ENCODE measurements at places on chromosomes 2 and 18.
A peak's percentile ranks its signal among the peaks of the same experiment; 100 is the strongest.

DNA sequence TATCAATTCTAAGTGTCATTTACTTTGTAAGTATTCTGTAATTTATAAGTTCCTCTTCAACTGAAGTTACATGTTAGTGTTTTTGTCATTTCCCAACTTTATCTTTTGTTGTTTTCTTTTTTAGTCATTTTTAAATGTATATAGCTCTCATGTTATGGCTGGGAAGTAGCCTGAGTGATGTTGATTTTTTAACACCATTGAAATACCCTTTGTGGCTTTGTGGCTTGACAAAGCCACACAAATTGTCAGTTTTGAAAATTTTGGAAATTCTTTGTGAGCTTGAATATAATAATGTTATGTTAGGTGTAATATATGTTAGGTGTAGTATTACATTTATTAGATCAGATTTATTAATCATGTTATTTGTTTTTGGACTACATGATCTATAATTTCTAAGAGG lies 16.7 kb downstream of the DNAJC10 start:
- ATAC-seq, result no peak

DNA sequence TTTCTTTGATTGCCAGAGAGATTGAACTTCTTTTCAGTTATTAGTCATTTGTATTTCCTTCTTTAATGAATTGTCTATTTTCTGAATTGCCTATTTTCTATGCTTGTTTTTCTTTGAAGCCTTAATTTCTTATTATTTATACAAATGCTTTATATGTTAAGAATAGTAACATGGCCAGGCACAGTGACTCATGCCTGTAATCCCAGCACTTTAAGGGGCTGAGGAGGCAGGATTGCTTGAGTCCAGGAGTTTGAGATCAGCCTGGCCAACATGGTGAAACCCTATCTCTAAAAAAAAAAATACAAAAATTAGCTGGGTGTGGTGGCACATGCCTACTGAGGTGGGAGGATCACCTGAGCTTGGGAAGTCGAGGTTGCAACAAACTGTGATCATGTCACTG lies 4.7 kb upstream of the RAB11FIP5 start:
- no peak for ATAC-seq

DNA sequence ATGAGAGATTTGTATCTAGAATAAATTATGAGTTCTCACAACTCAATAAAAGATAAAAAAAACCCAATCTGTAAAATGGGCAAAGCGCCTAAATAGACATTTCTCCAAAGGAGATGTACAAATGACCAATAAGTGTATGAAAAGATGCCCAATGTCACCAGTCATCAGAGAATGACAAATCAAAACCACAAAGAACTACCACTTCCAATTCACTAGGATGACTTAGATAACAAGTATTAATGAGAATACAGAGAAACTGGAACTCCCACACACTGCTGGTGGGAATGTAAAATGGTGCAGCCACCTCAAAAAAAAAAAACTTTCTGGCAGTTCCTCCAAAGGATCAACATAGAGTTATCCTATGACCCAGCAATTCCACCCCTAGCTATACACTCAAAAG lies 17.4 kb upstream of the COL6A3 start:
- ATAC-seq, result no peak

DNA sequence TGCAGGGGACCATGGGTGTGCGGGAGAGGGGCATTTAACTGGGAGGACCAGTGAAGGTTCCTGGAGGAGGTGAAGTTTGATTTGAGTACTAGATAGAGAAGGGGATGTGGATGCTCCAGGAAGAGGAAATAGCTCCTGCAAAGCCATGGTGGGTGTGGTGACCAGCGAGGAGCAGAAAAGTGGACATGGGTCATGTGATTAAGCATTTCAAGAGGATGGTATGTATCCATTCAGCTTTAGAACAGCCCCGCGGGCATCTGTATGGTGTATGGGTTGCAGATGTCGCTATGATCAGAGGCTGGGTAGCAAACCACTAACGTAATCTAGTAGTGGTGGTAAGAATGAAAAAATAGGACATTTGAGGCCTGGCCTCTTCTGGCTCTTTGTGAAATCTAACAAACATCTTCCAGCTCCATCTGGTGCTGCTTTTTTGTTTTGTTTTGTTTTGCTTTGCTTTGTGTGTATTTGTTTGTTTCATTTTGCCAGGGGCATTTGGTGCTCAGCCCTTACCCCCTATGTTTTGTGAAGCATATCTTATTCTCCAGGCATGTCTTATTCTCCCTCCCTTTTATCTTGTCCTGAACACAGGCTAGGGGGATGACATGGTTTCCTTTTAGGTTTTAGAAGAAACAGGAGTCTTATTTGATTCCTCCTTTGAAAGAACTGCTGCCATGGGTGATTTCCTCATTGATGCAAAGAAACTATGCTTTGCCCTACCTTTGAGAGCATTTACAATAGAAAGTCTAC lies 226.1 kb downstream of the LRRTM1 start:
- no peak for ATAC-seq

GRCh38 chr2:168215813-168216212 lies 31.6 kb downstream of the STK39 start:
- no peak for ATAC-seq

- no peak for ATAC-seq
Observed at GRCh38 chr2:233009661-233010060, 3.4 kb downstream of the NGEF start.

GRCh38 chr18:50079571-50080295 lies 115.2 kb downstream of the MYO5B start:
- no peak for ATAC-seq

GRCh38 chr2:49959961-49960553 lies 805.7 kb upstream of the FSHR start:
- ATAC-seq, result no peak

- peak; percentile 44 for ATAC-seq
Observed at GRCh38 chr2:153558247-153558646, 79.7 kb upstream of the RPRM start.

DNA sequence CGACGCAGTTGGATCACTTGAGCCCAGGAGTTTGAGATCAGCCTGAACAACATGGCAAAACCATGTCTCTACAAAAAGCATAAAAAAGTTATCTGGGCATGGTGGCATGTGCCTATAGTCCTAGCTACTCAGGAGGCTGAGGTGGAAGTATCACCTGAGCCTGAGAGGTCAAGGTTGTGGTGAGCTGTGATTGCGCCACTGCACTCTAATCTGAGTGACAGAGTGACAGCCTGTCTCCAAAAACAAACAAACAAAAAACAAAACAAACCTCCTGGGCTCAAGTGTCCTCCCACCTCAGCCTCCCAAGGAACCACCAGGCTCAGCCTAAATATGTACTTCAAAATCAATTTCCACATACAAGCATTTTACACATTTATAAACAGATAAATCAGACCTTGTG lies 83.8 kb downstream of the STRN start:
- ATAC-seq, result no peak

- no peak for ATAC-seq
Observed at GRCh38 chr2:197358931-197359330, 48.4 kb upstream of the ANKRD44 start.

GRCh38 chr2:128172191-128172590 lies 81.2 kb downstream of the UGGT1 start:
- ATAC-seq, result no peak

DNA sequence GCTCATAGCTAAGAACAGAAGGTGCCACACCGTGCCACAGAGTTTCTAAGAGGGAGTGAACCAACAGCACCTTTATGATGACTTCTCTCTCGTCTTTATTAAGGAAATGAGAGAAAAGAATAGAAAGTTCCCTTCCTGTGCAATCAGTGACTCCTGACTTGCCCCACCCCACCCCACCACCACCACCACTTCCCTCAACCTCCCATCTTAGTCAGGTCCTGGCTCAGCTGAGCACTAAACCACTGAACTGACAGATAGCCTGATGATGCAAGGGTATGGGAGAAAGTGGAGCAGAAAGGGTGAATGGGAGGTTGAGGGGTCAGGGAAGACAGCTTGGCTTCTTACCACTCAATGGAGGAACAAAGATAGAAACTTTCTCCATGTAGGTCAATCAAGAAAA lies 75.2 kb upstream of the RMDN2 start:
- ATAC-seq, result no peak

- no peak for ATAC-seq
Observed at GRCh38 chr2:179037807-179038206, 12.1 kb downstream of the CCDC141 start.

- ATAC-seq, result peak; percentile 54
Observed at GRCh38 chr2:144572977-144573376, 53.1 kb upstream of the ZEB2 start.

GRCh38 chr2:207944979-207945600 lies 80.2 kb downstream of the PLEKHM3 start:
- ATAC-seq, result no peak

DNA sequence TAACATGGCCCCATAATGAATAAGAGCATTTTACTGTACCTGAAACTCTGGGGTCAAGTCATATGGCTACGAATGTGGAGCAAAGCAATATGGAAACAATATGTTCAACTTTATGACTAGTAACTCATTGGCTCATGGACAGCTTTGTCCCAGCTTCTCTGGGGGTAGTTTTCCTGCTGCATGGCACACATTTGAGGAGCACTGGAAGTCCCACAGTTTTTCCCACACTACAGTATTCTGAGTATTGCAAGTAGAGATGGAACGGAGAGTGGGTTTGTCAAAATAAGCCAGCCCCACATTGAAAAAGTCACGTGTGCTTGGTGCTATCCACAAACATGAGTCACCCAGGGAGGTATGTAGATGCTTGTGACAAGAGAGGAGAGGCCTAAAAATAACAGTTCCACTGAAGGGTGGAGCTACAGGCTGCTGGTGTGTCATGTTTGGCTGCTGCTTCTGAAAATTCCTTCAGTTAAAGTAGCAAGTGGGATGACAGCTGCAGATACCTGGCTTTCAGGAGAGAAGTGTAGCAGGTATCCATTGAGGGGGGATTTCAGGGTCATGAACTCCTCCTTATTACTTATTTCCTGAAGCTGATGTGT lies 48.2 kb upstream of the CTAGE1 start:
- ATAC-seq, result no peak

GRCh38 chr2:201343559-201343958 lies 13.6 kb downstream of the FLACC1 start:
- no peak for ATAC-seq

- ATAC-seq, result peak; percentile 57
Observed at GRCh38 chr2:6872394-6872793, 5.2 kb upstream of the RSAD2 start.

GRCh38 chr2:176136374-176137251 lies 7.1 kb downstream of the HOXD8 start:
- ATAC-seq, result no peak

DNA sequence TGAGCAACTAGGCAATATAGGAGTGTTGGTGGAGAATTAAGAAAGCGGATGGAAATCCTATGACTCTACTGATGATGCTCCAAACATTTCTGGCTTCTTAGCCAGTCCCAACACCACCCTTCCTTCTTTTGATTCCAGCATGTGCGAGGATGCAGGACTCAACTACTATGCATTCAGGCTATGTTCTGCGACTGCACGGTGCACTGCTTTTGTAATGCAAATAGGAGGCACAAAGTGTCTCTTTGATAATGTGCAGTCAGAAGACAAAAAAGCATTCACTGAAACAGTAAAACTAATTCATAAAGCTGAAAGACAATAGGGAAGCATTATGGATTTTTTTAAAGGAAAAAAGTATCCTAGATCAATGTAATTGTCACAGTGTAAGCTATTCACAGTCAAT lies 106.7 kb downstream of the MEIS1 start:
- no peak for ATAC-seq

DNA sequence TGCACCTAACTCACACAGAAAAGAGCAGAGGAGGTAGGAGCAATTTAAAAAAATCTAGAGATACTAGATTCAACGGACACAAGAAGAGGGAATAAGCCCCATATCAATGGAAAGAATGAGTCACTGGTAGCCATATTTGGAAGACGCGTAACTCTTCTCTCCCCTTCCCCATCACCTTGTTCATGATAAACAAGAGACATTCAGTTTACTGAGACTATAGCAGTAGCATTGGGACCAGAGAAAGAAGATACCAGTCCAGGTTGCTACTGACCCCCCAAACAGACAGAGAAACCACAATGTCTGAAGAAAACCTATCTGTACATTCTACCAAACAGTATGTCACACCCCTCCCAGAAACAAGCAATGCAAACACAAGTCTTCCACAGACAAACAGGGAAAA lies 81.1 kb downstream of the SLC66A3 start:
- ATAC-seq, result no peak

- no peak for ATAC-seq
Observed at GRCh38 chr2:181389524-181389923, 67.7 kb upstream of the ITGA4 start.

- ATAC-seq, result peak; percentile 72
Observed at GRCh38 chr2:74919827-74920226, 38.6 kb upstream of the POLE4 start.

- no peak for ATAC-seq
Observed at GRCh38 chr2:39325966-39326365, 82.2 kb upstream of the CDKL4 start.

GRCh38 chr18:50832754-50833153 lies 12.9 kb upstream of the MRO start:
- peak; percentile 82 for ATAC-seq

- no peak for ATAC-seq
Observed at GRCh38 chr2:222869252-222869560, 8.4 kb downstream of the ACSL3 start.

- no peak for ATAC-seq
Observed at GRCh38 chr2:83055376-83056010, 1403.6 kb downstream of the SUCLG1 start.

GRCh38 chr2:126038861-126039260 lies 617.1 kb upstream of the GYPC start:
- peak; percentile 60 for ATAC-seq

DNA sequence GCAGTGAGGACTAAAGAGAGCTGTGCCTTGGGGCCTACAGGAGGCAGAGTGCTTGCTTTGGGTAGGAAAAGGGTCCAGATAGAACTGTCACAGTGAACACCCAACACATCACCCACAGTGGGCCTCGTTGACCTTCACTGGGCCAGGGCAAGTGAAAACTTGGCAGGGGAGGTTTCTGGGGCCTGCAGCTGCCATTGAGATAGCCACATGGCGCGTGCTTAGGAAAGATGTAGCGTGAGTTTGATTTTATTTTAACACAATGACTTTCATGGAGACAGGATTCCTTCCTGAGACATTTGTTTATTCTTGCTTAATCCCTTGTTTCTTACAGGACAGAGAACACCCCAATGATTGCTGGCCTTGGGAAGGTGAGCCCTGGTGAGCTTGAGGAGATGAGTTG lies 9.3 kb upstream of the ESPNL start:
- no peak for ATAC-seq

- ATAC-seq, result no peak
Observed at GRCh38 chr18:46319783-46320182, 215.6 kb downstream of the HAUS1 start.

DNA sequence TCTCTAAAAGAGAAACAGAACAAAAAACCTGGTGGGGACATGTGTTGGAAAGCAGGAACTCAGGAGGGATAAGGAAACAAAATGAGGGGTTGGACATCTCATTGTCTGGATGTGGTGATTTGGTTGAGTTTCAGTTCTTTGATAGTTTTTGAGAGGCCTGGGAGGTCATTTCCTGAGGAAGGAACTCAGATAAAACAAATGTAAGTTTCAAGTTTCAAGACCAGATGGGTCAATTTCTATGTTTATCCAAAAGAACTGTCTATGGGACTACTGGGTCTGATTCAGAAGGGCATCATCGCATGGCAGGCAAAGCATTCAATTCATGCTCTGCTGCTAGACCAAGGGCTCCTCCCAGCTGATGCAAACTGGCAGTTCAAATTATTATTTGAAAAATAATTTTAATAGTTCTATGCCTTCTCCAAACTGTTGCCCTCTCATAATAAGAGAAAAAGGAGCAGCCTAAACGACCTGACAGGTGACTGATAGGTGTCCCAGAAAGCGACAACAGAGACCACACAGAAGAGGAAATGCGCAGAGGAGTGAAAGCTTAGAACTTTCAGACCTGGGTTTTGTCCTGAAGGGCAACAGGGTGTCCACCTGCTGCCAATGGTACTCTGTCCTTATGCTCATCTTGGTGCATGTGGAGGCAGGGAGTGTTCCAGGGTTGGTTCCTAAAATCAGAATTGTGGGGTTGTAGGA lies 39.3 kb upstream of the SH3RF3 start:
- no peak for ATAC-seq
